ENCODE measurements at places on chromosomes 11 and 22.

DNA sequence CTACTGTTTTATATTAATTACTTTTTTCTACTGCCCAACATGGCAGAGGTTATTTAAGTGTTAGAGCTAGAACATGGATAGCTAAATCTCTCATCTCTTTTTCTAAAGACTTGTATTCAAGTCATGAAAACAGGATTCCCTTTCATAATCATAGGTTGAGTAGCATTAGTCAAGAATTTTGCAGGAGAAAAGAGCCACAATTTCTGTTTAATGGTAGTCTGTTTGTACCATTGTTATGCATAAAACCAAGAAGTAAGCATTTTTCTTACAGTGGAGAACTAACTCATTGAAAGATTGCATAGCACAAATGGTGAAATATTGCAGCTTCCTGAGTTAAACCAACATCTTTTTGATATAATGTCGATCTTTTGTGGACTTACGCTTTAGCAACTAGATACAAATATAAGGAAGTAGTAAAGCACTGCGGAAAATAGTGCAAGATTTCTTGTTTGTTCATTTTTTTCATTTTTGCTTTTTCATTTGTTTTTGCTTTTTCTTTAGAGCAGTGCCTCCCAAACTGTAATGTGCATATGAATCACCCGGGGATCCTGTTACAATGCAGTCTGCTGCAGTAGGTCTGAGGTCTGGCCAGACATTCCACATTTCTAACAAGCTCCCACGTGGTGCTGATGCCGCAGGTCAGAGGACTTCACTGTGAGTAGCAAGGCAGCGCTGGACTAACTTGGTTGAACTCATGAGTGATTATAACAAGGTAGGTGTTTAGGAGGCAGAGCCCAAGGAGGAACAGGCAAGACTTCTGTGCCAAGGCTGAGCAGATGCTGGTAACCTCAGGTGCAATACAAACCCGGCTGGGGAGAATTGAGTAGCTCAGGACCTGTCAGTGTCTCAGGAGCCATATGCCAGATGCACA, 4.6 kb downstream of the ETS1 start:
- peak; percentile 89 for DNase-seq

DNA sequence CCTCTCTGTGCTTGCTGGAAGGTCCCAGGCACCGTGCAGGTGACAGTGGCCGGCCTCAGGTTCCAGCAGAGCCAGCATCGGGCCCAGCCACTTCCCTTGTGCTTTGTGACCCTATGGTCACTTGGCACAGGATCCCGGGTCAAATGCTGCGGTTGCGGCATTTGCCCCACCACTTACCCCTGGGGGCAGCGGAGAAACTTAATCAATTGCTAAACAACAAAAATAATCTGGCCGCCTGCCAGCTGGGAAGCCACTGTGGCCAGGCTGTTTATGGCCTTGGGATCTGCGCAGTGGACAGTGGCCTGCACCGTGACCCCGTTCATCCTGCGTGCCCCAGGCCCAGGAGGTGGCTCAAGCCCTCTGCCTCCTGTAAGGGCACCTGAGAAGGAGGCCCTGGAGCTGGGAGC, 65.0 kb downstream of the LRP5 start:
- DNase-seq = no peak

GRCh38 chr11:73350908-73351636, 25.1 kb upstream of the RELT start:
- DNase-seq = peak; percentile 57

GRCh38 chr11:76288166-76288980, 82.1 kb upstream of the WNT11 start:
- no peak for DNase-seq
